Upper lobe of left lung (tissue), 6 donors: ENCODE measurements at places on chromosomes 2 and 18. TPM values are rescaled to one million over a fixed set of nuclear protein-coding genes. Genes with fewer than 3 reads are reported as not detected.

- no peak for DNase-seq
- H3K4me1 ChIP-seq = peaks cover 4% of the 10 kb centered on the region
- H3K27ac ChIP-seq = no peak overlapping the region
Observed at GRCh38 chr2:207499114-207499513, 30.6 kb upstream of the CREB1 start.

- H3K4me3 ChIP-seq = no peak overlapping the region
- H3K27ac ChIP-seq = no peak overlapping the region
Observed at GRCh38 chr2:148745151-148745851, 100.8 kb downstream of the EPC2 start.

- H3K4me1 ChIP-seq = peaks cover 1% of the 10 kb centered on the region
- no peak for DNase-seq
- H3K36me3 ChIP-seq = no peaks in the 10 kb centered on the region
- no peaks in the 10 kb centered on the region for H3K27me3 ChIP-seq
- no peak overlapping the region for H3K27ac ChIP-seq
- H3K4me3 ChIP-seq = no peak overlapping the region
Observed at GRCh38 chr2:12436935-12437561, 279.7 kb upstream of the TRIB2 start.

DNA sequence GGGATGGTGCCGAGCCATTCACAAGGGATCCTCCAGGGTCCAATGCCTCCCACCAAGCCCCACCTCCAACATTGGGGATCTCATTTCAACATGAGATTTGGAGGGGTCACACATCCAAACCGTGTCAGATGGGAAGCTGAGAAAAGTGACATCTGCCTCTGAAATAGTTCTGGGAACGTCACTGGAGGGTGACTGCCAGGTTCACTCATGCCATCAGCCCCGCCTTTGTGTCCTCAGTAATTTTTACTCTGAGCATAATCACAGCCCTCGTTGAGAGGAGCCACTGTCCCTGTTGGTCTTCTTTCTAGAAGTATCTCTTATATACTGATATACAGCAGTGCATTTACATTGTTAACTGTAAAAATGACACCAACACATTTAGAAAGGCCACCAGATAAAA is 67.4 kb downstream of the KLHL29 start:
- no peak overlapping the region for H3K27ac ChIP-seq
- H3K4me3 ChIP-seq = no peak overlapping the region
- no peaks in the 10 kb centered on the region for H3K27me3 ChIP-seq

The CRYGC gene
- total RNA-seq = not detected
